ENCODE measurements at places on chromosomes 11 and 22. TPM values are rescaled to one million over a fixed set of nuclear protein-coding genes. Genes with fewer than 3 reads are reported as not detected.

DNA sequence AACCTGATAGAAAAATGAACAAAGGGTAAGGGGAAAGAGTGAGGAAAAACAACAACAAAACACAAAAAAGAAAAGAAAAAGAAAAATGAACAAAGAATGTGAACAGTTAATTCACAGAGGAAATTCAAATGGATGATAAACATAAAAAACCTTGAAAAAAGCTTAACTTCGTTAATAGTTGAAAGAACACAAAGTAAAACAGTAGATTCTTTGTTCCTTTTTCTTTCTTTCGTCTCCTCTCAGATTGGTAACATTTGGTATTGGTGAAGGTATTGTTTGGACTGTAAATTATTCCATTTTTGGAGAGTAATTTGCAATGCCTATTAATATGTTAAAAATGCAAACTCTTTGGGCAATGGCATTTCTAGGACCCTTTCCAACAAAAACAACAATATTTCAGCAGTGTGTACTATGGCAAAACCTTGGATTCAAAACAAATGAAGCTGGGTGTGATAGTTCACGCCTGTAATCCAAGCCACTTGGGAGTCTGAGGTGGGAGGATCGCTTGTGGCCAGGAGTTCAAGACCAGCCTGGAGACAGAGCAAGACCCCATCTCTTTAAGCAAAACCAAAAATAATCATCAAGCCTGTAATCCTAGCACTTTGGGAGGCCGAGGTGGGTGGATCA, 3.3 kb upstream of the BACE1 start:
- no peak for DNase-seq

GRCh38 chr11:76769645-76770586, 13.2 kb upstream of the TSKU start:
- no peak for DNase-seq

OR51B4 gene
- total RNA-seq: 2.0 TPM

TIGD3 gene
- 0.11 TPM for total RNA-seq

USH1C gene
- 0.74 TPM for total RNA-seq

GRCh38 chr11:2889362-2890273, 4.0 kb upstream of the CDKN1C start:
- no peak for DNase-seq

DNA sequence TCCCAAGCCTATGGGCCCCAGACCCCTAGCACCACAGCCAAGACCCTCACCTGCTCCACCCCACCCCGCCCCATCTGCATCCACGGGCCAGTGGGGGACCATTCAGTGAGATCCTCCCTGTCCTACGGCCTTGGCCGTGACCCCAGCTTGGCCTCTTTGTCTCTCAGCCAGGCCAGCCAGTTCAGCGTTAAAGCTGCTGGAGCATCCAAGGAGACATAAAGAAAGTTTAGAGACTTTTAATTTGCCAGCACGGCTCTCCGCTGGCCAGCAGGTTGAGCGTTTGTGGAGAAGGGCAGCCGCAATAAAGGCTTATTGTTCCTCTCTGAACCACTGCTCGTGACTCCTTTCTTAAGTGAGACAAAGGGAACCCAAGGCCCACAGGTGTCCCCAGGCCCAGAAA, 49.3 kb upstream of the LMO1 start:
- no peak for DNase-seq
